ENCODE measurements at places on chromosomes 13 and 19. TPM values are rescaled to one million over a fixed set of nuclear protein-coding genes. Genes with fewer than 3 reads are reported as not detected.

GRCh38 chr19:19615086-19615485, 3.4 kb downstream of the PBX4 start:
- DNase-seq = no peak

GRCh38 chr19:41083516-41083915, 4.7 kb upstream of the CYP2A13 start:
- DNase-seq = no peak

- DNase-seq = no peak
Measured at GRCh38 chr19:13839938-13840304, 37.0 kb upstream of the NANOS3 start.

DNA sequence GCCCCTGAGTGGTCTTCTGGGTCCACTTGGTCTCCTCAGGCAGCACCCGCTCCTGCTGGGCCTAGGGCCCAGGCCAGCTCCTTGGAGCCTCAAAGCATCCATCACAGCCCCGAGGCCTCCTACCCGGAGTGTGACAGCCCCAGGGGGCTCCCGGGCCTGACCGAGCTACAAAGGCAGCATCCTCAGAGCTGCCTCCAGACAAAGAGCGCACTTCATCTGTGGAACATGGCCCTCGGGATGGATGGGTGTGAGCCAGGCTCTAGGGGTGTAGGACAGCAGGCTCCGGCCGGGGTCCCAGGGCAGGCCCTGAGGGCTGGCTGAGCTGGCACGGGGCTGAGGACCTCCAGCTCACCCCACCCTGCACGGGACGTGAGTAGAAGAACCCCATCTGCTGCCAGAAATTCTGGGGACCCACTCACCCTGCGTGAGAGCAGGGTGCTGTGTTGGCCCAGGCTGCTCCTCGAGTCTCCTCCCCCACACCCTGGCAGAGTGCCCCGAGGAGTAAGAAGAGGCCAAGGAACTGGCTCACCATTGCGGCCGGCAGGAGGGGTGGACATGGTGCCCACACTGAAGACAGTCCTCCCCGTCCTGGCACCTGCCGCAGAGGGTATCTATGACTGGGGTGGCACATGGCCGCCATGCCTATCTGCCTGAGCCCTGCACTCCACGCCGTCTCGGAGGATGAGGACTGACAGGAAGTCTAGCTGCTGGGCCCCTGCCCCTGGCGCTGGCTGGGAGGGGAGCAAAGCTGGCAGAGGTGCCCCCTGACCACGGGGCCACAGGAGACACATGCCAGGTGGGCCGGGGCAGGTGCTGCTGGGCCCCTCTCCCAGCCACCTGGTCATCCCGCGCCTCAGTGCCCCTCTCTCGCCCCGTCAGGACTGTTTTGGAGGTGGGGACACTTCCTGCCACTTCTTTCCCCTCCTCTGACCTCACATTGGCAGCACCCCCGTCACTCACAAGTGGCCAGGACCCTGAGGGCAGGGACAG, 22.3 kb downstream of the CEBPG start:
- DNase-seq = no peak

PRTN3 gene
- 0.12 TPM for polyA plus RNA-seq

OR10H5 gene
- polyA plus RNA-seq = not detected

DNA sequence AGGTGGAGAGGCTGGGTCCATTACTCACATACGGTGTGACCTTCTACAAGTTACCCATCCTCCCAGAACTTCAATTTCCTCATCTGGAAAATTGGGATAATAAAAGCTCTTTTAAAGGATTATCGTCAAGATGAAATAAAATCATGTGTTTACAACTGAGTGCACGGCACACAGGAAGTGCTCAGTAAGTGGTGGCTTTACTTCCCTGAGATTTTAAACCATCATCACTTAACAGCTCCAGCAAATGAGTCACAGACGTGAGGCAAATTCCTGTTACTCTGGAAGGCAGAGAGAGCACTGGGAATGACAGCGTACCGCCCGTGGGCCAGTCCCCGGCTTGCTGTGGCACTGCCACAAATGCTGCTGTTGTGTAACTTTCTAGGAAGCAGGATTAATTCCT, 64.1 kb downstream of the MRPL57 start:
- DNase-seq = no peak
